A549 treated with CORT108297 at 1 μM for 4 hours (cell line): ENCODE measurements at places on chromosomes 3 and 15. TPM values are rescaled to one million over a fixed set of nuclear protein-coding genes. Genes with fewer than 3 reads are reported as not detected.

ITPKA gene
- total RNA-seq, result 1.3 to 2.5 TPM (median 2.0 TPM) in 5 replicates

SPINK8 gene
- not detected in 5 replicates for total RNA-seq

CORO2B gene
- 2.6 to 3.8 TPM (median 3.2 TPM) in 5 replicates for total RNA-seq

CCDC9B gene
- 13.3 to 20.8 TPM (median 19.6 TPM) in 5 replicates for total RNA-seq

GOLGA8T gene
- 0.90 to 1.8 TPM (median 1.7 TPM) in 5 replicates for total RNA-seq
